DMS79 (cell line): ENCODE measurements at places on chromosomes 5 and 9.
A peak's percentile ranks its signal among the peaks of the same experiment; 100 is the strongest.

- DNase-seq, result no peak
These were observed 69.3 kb downstream of the INIP start for GRCh38 chr9:112648624-112649023.

- DNase-seq, result no peak
These were observed 639.6 kb downstream of the CETN3 start for GRCh38 chr5:89769975-89770374.

DNA sequence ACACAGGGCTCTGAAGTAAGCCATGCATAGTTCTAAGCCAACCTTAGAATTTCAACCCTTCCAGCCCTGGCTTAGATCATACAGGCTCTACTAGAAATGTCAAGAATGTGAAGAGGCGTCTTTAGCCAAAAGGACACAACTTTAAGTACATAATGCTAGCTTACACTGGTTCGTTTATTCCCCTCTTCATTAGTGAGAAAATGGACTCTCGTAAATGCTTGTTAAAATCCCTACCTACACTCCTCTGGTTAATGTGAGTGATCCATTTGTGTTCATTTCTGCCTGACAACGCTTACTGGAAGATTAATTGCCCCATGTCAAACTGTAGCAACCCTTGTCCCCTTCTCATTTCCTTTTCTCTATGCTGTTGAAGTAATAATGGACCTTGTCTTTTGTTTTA is 149.3 kb upstream of the POU5F2 start:
- DNase-seq, result peak; percentile 80

DNA sequence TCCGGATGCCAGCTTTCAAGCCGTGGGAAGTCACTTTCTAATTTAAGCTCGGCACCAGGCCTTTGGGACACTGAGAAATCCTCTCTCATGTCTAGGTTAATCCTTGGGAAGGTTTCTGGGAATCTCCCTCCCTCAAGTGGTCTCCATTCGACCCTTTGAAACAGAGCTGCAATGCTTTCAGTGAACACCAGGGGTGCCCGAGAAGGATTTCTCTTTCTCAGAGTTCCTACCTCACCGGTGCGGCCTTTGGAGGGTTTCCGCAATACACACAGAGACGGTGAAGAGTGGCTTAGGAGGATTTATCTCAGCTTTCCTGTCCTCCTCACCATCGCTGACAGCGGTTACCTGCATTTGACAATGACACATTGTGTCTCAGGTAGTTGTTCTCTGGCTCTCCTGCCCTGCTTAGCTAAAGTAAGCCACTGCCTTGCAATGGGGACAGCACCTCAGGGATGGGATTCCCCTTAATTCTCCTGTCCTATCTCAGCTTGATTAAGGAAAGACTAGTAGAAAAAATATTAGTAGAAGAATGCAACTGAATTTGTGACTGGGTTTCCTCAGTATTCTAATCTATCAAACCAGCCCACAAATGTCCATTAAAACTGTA is 180.6 kb downstream of the GABRG2 start:
- no peak for DNase-seq

- DNase-seq, result peak; percentile 45
These were observed 737.9 kb upstream of the ZNF608 start for GRCh38 chr5:125484272-125484741.

GRCh38 chr9:132789719-132790118 is 88.4 kb downstream of the AK8 start:
- DNase-seq, result no peak

DNA sequence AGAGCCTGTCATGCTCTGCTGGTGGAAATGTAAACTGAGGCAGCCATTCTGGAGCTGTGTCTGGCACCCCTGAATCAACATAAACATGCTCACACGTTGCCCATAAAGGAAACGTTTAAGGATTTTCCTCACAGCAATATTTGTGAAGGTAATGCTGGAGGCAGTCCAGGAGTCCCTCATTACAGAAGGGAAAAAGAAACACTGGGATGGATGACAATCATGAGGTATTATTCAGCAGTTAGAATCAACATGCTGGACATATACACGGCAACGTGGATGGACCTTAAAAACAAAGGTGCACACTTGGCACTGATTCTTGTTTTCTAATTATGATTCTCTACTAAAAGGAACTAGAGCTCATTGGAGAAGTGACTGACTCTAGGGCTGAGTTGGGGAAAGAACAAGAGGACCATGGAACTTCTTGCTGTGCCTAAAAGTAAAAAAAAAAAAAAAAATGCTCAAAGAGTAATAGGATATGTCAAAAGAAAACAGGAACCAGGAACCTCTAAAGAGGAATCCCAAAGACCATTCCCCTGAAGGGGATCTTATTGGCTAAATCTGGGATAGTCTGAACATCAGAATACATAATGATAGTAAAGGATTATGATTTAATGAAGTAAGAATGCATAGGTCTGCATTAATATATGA is 18.6 kb downstream of the B4GALT1 start:
- DNase-seq, result no peak

GRCh38 chr5:176553260-176554085 is 4.3 kb downstream of the CDHR2 start:
- no peak for DNase-seq

GRCh38 chr5:17854901-17855300 is 220.6 kb downstream of the TAF11L14 start:
- no peak for DNase-seq

- no peak for DNase-seq
These were observed 1.9 kb upstream of the SNAPC3 start for GRCh38 chr9:15420796-15421195.

DNA sequence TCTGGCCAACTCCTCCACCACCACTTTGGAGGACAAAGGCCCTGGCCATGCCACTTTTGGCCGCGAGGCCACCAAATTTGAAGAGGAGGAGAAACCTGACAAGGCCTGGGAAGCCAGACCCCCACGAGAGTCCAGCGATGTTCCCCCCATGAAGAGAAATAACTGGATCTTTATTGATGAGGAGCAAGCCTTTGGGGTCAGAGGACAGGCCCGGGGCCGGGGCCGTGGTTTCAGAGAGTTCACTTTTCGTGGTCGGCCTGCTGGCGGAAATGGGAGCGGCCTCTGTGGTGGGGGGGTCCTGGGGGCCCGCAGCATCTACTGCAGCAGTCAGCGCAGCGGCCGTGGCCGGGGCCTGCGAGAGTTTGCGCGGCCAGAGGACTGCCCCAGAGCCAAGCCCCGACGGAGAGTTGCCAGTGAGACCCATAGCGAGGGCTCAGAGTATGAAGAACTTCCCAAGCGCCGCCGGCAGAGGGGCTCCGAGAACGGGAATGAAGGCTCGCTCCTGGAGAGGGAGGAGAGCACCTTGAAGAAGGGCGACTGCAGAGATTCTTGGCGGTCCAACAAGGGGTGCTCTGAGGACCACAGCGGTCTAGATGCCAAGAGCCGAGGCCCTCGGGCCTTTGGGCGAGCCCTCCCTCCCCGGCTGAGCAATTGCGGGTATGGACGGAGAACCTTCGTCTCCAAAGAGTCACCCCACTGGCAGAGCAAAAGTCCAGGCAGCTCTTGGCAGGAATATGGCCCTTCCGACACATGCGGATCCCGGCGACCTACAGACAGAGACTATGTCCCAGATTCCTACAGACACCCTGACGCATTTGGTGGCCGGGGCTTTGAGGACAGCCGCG is 27.4 kb upstream of the POMT1 start:
- DNase-seq, result no peak

DNA sequence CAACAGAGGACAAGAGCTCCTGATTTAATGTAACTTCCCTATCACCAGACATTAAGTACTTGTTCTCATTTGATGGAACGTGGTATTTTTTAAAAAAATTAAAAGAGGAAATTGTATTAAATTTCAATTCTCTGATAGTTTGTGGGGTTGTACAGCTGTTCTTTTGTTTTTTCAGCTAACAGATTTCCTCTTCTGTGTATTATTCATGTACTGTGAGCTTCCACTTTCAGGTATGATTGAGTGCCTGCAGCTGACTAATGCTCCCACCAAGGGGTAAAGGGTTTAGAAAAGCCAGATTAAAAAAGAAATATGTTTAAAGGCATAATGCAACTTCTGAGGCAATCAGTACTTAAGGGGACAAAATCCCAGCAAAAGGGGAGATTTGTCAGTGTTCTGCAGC is 117.7 kb upstream of the ACTBL2 start:
- DNase-seq, result no peak

GRCh38 chr5:57221049-57221568 is 47.2 kb downstream of the GPBP1 start:
- DNase-seq, result no peak
